Large intestine (tissue), 12 donors: ENCODE measurements at places on chromosomes 6 and 20. TPM values are rescaled to one million over a fixed set of nuclear protein-coding genes. Genes with fewer than 3 reads are reported as not detected.

DNA sequence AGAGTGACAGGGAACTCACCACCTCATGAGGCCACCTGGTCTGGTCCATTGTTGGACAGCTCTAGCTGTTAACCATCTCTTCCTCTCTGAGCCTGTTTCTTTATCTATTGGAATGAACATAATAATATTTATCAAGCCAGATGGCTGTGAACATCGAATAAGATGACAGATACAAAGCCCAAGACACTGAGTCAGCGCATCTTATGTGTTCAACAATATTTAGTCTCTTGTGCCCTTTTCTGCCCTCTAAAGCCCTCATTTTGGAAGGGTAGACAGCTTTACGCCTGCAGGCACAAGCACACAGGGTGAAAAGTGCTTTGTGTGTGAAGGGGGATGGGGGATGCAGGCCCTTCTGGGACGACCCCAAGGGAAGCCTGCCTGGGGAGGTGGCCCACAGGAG is 164.0 kb downstream of the GRM4 start:
- no peaks in the 10 kb centered on the region for H3K36me3 ChIP-seq
- no peak overlapping the region for H3K4me3 ChIP-seq
- no peak overlapping the region for H3K27ac ChIP-seq
- peaks cover 10% of the 10 kb centered on the region for H3K27me3 ChIP-seq
- H3K4me1 ChIP-seq, result no peaks in the 10 kb centered on the region

GRCh38 chr6:138971601-138972000 is 16.5 kb downstream of the REPS1 start:
- no peaks in the 10 kb centered on the region for H3K4me1 ChIP-seq
- H3K27ac ChIP-seq, result no peak overlapping the region
- H3K27me3 ChIP-seq, result no peaks in the 10 kb centered on the region
- no peaks in the 10 kb centered on the region for H3K36me3 ChIP-seq
- DNase-seq, result no peak

DNA sequence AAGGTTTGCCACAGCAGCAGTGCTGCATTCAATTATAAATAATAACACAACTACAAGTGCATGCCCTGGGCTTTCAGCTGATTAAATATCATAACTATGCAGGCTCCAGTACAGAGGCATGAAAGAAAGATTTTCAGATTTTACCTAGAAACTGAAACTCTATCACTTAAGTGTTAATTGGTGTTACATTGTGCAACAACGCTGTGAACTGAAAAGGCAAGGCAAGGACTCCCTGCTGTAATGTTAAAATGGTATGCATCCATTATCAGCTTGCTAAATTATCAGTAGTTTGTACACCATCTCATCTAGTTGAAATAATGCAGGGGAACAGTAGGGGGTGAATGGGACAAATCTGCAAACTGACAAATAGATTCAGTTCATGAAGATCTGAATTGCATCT is 976.7 kb upstream of the MANEA start:
- no peak for DNase-seq
- no peak overlapping the region for H3K4me3 ChIP-seq
- H3K36me3 ChIP-seq, result no peaks in the 10 kb centered on the region
- no peaks in the 10 kb centered on the region for H3K27me3 ChIP-seq
- H3K4me1 ChIP-seq, result no peaks in the 10 kb centered on the region

DNA sequence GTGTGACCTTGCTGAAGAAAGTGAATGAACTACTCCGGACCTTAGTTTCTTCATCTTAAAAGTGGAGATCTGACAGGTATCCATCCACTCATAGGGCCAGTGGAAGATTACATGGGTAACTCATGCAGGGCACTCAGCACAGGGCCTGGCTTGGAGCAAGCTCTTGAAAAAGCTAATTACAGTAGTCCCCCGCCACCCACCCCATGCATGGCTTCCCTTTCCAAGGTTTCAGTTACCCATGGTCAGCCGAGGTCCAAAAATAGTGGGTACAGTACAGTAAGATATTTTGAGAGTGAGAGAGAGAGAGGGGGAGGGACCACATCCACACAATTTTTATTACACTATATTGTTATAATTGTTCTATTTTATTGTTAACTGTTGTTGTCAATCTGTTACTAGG is 7.1 kb upstream of the PMEPA1 start:
- no peaks in the 10 kb centered on the region for H3K36me3 ChIP-seq
- no peak overlapping the region for H3K4me3 ChIP-seq
- peaks cover 13% of the 10 kb centered on the region for H3K27me3 ChIP-seq
- H3K4me1 ChIP-seq, result peaks cover 4% of the 10 kb centered on the region
- DNase-seq, result no peak
- H3K27ac ChIP-seq, result no peak overlapping the region

GRCh38 chr6:119360262-119360915 is 10.8 kb upstream of the MAN1A1 start:
- no peaks in the 10 kb centered on the region for H3K36me3 ChIP-seq
- no peaks in the 10 kb centered on the region for H3K27me3 ChIP-seq
- H3K27ac ChIP-seq, result no peak overlapping the region
- H3K4me3 ChIP-seq, result no peak overlapping the region
- H3K4me1 ChIP-seq, result no peaks in the 10 kb centered on the region

DNA sequence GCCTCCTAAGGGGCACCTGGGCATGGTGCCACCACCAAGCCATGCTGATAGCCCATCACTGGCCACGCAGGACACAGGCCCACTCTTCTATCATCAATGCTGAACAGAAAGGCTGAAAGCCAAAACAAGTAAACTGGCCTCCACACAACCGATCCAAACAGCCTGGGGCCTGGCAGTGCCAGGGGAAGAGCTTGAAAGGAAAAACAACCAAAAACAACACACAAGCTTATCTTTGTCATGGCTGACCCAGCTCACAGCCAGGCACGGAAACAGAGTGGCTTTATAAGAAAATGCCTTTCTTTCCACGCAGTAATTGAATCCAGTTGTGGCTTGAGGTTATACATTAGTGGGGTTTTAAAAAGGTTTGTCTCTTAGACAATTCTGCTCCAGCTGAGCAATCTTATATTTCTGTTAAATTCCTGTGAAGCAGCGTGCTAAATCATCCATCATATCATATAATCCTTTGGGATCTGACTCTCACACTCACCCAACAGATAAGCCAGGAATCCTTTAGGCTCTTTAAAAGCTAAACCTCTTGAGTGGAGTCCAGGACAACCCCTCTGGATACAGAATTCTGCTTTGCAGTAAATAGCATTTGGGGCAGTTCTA is 65.4 kb upstream of the SLC22A16 start:
- no peaks in the 10 kb centered on the region for H3K36me3 ChIP-seq
- DNase-seq, result no peak

DNA sequence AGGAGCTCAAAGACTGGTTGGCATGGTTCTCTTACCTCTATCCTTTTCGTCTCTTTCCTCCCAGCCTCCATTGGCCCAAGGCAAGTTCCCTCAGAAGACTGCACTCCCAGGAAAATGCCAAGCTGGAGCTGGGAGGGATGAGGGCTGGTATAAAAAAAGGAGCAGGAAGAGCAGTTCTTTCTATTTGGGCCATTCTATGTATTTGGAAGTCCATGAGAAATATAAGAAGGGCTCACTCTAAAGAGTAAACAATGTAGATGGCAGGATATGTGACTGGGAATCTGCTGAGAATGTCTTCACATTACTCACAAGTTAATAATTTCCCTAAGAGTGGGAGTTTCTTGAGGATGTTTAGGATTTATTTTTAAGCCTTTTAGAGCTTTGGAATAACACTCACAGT is 36.6 kb upstream of the ADTRP start:
- no peak overlapping the region for H3K4me3 ChIP-seq
- H3K4me1 ChIP-seq, result peaks cover 17% of the 10 kb centered on the region

DNA sequence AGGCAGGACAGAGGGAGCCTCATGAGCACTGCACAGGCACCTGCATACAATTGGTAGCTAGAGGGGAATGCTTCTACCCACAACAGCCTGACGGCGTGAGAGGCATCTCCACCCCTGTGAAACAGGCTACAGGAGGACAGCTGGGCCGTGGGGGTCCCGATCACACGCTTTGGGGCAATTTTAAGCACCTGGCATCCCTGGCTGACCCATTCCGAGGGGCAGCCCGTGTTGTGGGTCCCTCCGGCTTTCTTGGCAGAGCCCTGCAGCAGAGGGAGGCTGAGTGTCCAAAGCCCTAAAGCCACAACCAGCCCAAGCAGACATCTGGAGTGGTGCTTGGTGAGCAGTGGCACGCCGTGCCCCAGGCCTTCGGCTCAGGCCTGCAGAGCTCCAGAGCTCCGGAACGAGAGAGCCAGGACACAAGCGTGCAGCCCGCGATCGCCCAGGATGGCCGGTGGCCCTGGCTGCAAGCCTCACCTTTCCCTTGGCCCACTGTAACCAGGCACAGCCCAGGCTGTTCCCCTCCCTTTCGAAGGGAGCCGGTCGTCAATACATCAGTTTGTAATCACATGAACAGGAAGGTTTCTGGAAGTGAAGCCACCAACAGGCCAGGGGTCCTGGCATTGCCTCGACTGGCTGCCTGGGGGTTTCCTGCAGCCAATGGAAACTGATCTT is 81.4 kb downstream of the DLL1 start:
- H3K27ac ChIP-seq, result no peak overlapping the region
- no peaks in the 10 kb centered on the region for H3K36me3 ChIP-seq
- DNase-seq, result no peak

The ULBP3 gene
- polyA plus RNA-seq, result 1.8 TPM
